ENCODE measurements at places on chromosomes 1 and 21.

DNA sequence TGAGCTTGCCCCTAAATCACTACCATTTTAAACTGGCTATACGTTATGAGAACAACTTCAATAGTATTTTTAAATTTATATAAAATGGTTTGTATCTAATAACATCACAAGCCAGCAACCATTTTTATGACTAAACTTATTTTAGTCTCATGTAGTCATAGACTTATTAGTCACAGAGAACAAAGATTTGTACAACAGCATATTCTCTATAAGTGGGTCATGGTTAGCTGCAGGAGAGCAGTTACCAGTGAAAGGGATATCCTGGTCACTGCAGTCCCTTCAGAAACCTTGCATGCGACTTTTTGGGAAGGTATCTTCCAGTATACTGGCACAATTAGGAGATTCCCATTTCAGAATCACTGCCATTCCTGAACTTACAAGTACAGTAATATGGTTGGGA is 90.0 kb downstream of the HFM1 start:
- DNase-seq, result no peak

DNA sequence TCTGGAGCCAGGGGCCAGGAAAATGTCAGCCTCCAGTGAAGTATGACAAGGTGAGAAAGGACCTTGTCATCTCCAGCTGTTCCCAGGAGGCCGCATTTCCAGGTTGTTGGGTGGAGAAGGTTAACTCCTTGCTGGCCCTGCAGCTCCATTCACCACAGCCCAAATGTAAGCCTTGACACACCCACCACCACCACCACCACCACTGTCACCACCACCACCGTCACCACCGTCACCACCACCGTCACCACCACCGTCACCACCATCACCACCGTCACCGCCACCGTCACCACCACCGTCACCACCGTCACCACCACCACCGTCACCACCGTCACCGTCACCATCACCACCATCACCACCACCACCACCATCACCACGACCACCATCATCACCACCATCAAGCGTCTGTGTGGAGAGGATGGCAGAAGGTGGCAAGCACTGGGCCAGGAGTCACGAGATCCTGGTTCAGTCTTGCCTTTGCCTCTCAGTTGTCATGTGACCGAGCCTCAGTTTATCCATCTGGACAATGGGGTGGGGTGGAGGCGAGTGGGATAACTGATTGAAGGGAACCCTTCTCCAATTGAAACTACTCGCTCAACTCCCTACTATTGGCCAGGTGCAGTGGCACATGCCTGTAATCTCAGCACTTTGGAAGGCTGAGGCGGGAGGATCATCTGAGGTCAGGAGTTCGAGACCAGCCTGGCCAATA is 21.2 kb upstream of the FAM131C start:
- no peak for DNase-seq

DNA sequence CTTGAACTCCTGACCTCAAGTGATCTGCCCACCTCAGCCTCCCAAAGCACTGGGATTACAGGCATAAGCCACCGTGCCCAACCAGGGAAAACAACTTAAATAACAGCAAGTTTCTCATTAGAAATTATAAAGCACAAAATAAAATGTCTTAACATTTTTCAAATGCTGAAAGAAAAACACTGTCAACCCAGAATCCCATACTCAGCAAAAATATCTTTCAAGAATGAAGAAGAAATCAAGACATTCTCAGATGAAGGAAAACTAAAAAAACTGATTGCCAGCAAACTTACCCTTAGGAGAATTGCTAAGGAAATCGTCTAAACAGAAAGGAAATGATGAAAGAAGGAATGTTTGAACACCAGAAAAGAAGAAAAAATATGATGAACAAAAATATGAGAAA is 191.1 kb upstream of the NR5A2 start:
- no peak for DNase-seq

GRCh38 chr21:42102076-42102475 is 31.0 kb downstream of the UMODL1 start:
- DNase-seq, result no peak

DNA sequence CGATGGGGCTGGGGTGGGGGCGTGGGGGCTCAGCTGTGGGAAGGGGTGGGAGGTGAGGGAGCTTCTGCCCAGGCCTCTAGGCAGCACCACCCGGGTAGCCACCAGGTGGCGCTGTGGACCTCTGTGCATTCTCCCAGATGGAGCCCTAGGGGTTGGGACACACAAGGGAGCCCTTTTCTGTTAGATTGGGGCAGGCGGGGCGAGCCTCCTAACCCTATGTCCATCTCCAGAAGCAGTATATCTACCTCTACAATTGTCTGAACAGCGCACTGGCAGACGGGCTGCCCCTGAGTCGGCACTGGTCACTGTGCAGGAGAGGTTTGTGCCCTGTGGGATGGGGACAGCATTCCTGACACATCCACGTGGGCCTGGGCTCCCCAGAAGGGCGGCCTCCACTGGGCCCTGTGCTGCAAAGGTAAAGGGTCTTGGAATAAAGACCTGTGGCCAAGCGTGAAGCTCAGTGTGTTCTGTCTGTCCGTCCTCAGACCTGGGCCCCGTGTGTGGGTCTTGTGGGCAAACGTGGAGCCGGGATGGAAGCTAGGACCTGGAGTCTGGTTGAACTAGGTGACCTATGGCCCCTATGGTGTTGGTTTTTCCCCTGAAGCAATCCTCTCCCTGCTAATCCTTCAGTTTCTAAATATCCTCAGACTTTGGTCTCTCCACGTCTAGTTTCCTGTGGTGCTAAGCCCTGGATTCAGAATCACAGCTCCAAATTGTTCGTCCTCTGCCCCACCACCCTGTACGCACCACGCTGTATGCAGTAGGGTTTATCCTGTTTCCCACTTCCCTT is 4.4 kb upstream of the LGR6 start:
- peak; percentile 70 for DNase-seq

DNA sequence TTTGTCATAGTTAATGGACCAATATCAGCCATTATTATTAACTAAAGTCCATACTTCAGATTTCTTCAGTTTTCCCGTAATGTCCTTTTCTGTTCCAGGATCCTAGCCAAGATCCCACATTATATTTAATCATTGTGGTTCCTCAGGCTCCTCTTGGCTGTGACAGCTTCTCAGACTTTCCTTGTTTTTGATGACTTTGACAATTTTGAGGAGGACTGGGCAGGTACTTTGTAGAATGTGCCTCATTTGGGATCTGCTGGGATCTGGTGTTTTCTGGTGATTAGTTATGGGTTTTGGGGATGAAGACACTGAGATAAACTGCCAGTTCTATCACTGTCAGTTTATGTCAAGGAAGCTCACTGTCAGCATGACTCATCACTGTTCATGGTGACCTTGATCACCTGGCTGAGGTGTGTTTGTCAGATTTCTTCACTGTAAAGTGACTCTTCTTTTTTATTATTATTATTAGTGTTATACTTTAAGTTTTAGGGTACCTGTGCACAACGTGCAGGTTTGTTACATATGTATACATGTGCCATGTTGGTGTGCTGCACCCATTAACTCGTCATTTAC is 66.3 kb downstream of the PCBP3 start:
- DNase-seq, result no peak

DNA sequence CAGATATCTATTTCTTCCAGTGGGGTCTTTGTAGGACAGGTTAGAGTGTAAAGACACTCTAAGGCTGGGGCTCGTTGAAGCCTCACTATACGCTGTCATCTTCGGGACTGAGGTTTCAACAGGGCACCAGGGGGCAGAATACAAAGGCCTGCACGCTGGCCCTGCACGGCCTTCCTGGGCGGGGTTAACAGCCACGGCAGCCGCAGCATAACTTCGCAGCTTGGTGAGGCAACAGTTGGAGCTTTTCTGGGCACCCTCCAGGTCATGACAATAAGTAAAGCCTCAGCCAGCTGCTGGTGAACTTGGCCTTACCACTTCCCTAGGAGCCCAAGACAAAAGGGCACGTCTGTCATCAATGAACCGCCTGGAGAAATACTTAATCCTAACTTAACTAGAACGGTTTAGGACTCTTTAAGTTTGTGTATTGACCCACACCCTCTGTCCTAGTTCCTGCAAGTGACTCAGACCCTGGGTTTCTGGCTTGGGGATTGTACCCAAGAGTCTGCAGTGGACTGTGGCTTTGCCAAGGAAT is 2.3 kb upstream of the RUNX1 start:
- peak; percentile 98 for DNase-seq

GRCh38 chr1:147762233-147763024 is 2.0 kb upstream of the GJA5 start:
- peak; percentile 24 for DNase-seq

DNA sequence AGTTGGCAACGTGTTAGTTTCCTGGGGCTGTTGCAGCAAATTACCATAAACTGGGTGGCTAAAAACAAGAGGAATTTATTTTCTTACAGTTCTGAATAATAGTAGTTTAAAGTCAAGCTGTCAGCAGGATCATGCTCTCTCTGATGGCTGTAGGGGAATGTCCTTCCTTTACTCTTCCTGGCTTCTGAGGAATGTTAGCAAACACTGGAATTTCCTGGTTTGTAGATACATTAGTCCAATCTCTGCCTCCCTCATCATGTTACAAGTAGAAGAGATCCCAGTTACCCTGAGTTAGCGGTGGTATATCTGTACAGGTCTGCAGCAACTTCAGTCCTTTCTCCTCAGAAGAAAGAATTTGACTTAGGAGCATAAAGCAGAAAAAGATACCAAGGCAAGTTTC is 2249.1 kb downstream of the NCAM2 start:
- no peak for DNase-seq

DNA sequence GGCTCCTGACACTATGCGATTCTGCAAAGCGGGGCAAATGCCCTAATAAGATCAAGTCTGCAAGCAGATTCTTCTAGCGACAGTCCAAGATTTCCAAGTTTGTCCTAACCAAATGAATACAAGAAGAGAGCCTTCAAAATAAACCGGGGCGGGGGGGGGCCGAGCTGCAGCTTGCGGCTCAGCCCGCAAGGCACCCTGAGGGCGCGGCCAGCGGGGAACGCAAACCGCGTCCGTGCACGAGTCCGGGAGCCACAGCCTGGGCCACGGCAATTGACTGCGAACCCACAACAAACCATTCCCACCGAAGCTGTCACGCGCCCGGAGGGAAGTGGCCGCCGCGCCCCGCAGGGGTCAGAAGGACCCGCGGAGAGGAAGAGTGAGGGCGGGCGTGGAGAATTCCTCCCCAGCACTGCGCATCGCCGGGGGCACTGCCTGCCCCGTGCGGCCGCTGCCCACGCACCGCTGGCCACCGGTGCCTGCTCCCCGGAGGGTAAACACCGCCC is 687 bp downstream of the TGFBR3 start:
- DNase-seq, result no peak

GRCh38 chr1:38330799-38331198 is 284.2 kb upstream of the POU3F1 start:
- DNase-seq, result no peak

DNA sequence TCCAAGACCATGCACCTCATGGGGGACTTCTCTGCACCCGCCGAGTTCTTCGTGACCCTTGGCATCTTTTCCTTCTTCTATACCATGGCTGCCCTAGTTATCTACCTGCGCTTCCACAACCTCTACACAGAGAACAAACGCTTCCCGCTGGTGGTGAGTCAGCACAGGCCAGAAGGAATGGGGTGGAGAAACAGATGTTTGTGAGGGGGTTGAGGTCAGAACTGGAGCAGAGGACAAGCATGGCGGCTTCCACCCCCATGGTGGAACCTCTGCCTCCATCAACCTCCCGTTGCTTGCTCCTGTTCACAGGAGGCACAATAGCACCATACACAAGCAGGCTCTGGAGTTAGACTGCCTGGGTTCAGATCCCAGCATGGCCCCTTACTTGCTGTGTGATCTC is 6.9 kb upstream of the ATXN7L2 start:
- no peak for DNase-seq

GRCh38 chr1:209825591-209826434 is 2.0 kb upstream of the UTP25 start:
- DNase-seq, result no peak

DNA sequence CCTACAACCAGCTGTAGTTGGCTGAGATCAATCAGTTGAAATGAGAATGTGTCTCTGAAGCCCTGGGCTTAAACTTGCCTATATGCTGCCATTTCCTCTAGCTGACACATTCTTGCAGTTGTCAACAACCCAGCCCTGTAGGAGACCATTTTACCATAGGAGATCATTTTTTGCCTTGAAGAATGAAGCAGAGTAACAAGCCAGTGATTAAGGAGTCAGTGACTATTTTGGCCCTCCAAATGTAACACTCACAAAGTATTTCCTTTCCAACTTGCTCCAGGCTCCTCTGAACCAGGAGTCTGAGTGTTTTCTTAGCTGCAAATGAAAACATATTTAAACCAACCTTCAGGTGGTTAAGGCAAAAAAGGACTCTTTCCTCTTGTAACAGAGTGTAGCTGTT is 183.5 kb downstream of the ZZZ3 start:
- DNase-seq, result no peak

DNA sequence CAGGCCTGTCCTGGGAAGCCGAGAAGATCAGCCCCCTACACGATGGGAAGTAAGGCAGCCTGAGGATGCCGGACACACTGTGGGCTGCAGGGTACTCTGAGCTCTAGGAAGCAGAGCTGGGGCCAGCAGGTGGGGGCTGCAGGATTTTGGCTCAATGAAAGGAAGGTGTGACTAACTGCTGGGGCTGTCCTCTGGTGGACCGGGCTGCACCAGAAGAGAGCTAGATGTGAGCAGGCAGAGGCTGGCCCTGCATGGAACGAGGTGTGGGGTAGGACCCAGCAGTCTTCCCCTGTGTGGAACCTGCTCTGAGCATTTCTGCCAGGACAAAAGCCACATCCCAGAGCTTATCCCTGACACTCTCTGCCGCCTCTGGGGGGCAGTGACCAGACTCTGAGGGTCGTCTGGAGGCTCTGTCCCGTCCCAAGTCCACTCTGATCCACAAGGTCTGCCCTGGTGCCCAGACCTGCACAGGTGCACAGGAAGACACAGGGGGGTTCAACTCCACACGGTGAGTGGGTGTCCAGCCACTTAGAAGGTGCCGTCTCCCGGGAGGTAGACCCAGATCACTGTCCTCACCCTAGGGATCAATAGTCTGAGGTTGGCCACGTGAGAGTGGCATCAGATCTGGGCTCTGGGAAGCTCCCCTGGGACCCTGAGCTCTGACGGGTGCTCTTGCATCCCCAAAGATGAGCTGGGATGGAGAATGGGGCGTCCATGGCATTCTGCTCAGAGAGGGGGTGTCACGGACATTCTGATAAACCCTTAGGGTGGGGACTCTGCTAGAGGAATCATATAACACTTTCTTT is 187.6 kb upstream of the VAMP3 start:
- DNase-seq, result no peak

DNA sequence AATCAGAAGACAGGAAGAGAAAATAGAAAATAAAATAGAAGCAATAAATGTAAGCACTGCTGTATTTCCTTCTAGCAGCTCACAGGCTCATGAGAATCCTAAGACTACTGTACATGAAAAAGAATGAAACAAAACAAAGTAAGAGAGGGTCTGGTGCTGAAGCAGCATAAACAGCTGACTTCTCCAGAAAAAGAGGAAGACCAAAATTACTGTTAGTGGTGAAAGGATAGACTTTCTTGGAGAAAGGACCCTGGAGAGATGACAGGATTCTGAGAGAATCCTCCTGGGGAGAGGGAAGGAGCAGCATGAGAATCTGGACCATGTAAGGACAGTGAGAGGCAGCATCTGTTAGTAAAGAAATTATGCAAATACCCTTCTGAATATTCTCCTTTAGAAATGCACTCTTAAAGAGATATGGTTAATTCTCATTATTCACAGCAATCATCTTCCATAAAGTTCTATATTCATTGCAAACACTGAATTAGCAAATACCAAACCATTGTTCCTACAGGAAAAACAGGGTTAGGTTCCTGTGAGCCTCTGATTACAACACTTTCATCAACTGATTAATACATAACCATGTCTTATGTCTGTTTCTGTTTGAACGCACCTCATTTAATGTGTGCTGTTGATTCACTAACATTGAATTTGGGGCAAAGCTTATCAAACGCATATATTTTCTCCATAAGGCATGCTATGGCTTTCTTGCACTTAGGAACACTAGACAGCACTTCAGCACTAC is 17.0 kb downstream of the SLC25A24 start:
- peak; percentile 21 for DNase-seq

GRCh38 chr1:42175314-42176054 is 10.9 kb upstream of the GUCA2A start:
- DNase-seq, result no peak
